ENCODE measurements at places on chromosomes 7 and 10.

GRCh38 chr10:117413928-117414618 lies 38.8 kb upstream of the PDZD8 start:
- DNase-seq = no peak

DNA sequence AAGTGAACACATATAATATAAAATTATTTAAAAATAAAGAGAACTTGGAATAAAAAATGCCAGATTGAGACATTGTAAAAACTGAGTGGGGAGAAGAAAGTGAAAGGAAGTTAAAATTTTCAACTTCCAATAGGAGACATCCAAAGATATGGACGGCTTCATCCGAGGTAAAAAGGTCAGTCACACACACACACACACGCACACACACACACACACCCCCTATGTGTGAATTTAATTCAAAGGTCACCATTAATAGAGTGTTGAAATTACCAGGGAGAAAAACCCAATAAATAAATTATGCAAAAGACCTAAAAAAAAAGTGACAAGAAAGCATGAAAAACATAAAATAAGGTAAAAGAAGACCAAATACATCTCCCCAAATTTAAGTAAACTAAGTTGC lies 131.0 kb upstream of the DNAJB12 start:
- no peak for DNase-seq

- DNase-seq = no peak
Measured at GRCh38 chr7:107408349-107408748, 61.5 kb upstream of the GPR22 start.

GRCh38 chr10:116704926-116705325 lies 37.4 kb downstream of the HSPA12A start:
- no peak for DNase-seq

GRCh38 chr7:53205006-53205405 lies 169.6 kb downstream of the POM121L12 start:
- no peak for DNase-seq

- no peak for DNase-seq
Measured at GRCh38 chr7:73933091-73933490, 72.1 kb downstream of the TMEM270 start.

DNA sequence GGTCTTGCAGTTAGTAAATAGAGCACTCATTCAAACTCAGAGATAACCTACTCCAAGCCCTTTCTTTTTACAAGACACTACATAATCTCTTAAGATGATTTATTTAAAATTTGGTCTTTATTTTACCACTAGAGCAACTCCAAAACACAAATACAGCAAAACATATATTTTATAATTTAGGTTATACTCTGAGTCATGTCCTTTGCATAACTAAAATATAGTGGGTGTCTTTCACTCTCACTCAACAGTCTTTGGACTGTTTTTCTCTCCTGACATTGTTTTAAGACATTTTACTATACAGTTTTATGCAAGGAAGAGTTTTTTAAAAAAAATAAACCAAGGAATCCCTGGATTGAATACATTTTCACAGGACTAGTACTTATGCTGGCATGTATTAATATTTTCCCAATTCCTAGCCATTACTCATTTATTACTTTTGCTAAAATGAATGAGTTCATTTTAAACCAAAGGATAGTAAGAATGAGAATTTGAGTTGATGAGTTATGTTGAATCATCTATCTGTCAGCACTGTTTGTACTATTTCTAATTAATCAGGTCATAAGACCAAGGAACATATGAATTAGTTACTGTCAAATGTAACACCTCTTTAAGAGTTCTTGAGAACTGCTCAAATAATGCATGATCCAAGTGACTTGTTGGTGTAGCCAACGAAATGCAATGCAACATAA lies 303.1 kb upstream of the FZD1 start:
- DNase-seq = no peak

- no peak for DNase-seq
Measured at GRCh38 chr10:131567279-131568162, 256.0 kb upstream of the TCERG1L start.

DNA sequence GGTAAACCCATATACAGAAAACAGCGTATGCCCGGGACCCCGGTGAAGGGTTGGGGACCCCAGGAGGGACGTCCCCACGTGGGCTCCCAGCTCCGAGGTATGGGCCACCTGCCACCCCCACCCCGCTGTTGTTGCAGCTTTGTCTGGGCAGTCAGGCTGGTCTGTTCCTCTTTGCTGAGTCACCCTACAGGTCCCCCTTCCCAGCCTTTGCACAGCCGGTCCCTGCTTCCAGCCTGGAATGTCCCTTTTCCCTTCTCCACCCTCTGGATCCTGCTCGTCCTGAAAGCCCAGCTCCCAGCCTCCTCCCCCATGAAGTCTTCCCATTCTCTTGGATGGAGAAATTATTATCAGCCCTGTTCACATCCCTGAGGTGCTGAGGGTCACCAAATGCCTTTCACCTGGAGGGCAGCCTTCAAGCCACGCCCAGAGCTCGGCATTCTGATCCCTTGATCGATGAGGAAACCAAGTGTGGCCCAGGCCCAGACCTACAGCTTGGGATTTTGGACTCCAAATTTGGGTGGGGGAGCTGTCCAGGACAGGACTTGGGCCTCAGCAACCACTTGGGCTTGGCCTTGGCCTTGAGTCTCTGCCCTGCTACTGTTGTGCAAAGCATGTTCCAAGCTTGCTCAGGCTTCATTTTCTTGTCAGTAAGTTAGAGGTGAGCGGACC lies 2.6 kb downstream of the CLDN4 start:
- no peak for DNase-seq

- DNase-seq = no peak
Measured at GRCh38 chr7:146768957-146769356, 652.4 kb downstream of the CNTNAP2 start.

DNA sequence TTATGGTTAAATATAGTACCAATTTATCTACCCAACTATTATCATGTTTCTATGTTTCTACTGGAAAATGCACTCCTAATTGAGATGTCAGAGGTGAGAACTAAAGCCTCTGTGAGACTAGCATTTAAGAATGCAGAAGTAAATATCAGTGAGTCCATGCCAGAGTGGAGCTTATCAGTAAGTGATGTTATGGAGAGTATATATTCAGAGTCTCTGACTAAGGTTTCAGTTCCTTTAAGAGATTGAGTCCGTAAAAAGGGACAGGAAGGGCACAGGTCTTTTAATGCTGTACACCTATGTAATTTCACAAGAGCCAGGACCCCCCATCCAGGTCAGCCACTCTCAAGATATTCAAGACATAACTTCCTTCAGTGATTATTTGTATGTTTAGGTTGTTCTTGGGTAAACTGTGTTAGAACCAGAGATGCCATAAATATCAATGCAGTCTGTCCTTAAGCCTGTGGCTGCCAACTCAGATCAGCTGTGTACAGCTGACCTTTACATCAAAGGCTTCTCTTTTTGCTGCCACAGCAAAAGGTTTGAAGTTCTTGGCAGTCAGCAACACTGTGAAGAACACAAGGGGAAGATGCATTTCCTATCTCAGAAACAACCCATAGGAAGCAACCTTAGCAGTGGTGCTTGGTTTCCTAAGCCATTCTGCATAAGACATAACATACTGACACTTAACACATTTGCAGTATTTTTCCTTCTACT lies 244.8 kb downstream of the BICC1 start:
- no peak for DNase-seq
